ENCODE measurements at places on chromosomes 2 and 18.
A peak's percentile ranks its signal among the peaks of the same experiment; 100 is the strongest.

GRCh38 chr18:80191907-80192652 lies 55.2 kb downstream of the PARD6G start:
- no peak for DNase-seq

DNA sequence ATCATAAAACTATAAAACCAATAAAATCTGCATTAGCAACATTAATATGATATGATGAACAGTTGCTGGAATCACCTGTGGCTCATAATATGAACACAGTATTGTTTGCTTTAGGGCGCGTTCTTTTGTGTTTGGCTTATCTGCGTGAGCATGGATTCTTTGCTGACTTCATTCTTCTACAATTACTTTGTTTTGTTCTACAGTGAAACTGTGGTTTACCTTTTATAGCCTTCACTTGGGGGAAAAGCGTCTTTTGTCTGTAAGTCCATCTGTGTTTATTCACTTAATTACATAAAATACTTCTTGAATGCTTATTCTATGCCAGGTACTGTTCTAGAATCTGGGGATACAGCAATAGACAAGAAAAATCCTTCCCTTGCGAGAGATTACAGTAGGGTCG lies 74.0 kb upstream of the SEC11C start:
- no peak for DNase-seq

DNA sequence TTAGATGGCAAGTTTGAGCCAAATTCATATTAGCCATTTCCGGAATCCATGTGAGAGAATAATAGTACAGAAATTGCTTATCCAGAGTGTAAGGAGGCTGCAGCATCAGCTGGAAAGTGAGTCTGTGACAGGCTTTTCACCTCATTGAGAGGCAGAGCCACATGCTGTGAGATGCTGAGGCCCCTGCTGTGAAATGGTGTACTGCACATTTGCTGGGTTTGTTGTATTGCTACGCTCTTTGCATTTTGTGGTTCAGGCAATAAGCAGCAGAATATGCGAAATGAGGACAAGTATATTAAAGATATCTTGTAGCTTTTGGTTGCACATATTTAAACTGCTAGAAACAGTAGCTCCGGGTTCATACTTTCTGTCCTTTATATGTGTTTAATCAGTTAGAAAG lies 37.0 kb downstream of the NABP1 start:
- no peak for DNase-seq

DNA sequence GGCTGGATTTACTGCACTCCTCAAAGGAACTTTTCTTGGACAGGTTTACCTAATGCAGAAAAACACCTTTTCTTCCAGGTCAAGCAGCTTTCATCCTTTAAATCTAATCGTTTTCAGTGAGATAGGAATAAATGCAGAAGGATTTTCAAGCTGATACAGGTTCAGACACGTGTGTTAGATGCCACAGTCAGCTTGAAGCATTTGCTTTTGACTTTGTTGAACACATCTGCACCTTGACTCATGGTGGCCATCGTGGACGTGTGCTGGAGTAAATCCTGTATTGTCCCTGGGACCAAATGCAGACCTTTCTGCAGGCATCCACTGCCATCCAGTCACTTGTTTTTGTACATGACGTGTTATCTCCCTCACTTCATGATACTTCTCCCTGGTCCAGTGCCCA lies 61.9 kb downstream of the KLHL29 start:
- no peak for DNase-seq

GRCh38 chr2:216516730-216517350 lies 18.2 kb downstream of the RPL37A start:
- DNase-seq, result no peak

GRCh38 chr2:12803607-12804006 lies 86.9 kb downstream of the TRIB2 start:
- DNase-seq, result no peak

DNA sequence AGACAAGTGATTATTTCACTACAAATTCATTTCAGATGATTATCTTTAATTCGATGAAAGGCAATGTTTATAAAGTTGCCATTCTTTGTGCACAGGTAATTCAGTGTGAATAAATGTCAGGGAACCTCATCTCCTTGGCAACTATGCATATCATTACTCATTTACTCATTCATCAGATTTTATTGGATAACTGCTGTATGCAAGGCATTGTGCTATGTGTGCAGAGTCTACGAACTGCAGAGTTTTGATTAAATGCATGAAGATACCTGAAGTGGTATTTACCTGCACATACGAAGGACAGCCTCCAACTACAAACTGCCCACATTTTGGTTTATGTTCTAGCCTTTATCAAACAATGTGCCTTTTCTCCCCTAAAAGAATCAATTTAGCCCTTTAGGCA lies 3.5 kb downstream of the RND3 start:
- no peak for DNase-seq

- no peak for DNase-seq
Observed at GRCh38 chr2:191559569-191559968, 118.4 kb upstream of the NABP1 start.

DNA sequence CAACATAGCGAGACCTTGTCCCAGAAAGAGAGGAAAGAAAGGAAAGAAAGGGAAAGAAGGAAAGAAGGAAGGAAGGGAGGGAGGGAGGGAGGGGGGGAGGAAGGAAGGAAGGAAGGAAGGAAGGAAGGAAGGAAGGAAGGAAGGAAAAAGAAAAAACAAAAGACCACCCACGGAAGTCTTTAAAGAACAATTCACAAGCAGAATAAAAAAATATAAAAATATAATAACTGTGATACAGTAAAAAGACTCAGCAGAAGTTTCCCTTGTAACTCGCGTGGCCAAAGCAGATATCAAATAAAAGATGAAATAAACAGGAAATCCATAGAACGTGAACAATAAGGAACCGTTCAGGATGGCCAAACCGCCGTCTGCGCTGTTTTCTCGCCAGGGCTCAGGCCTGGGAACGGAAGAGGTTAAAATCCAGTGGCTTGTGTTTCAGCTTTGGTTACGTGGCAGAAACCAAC lies 1.2 kb upstream of the SLC1A4 start:
- DNase-seq, result no peak

- DNase-seq, result no peak
Observed at GRCh38 chr18:70355620-70356385, 67.0 kb downstream of the SOCS6 start.

- DNase-seq, result no peak
Observed at GRCh38 chr2:196681510-196681909, 42.0 kb downstream of the CCDC150 start.

DNA sequence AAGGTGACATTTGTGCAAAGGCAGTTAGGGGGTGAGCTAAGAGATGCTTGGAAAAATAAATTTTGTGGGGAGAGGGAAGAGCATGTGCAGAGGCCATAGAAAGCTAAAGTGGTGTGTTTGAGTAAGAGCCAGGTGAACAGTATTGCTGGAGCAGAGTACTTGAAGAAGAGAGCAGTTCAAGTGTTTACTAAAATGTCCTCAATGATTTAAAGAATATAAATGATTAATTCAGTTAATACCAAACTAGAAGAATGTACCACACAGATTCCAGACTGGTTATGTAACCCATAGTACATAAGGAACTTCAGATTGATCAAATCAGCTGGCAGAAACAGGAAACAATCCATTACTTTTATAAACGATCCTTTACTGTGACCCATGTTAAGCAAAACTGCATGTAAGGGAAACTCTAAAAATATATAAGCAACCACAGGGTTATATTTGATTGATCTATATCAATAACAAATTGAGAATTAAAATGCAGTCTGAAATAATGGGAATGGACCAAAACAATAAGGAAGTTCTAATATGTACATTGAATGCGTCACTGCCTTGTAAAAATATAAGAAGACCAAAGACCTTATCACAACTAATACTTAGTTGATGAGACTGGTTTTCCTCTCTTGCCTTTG lies 76.9 kb downstream of the LDAH start:
- DNase-seq, result no peak

DNA sequence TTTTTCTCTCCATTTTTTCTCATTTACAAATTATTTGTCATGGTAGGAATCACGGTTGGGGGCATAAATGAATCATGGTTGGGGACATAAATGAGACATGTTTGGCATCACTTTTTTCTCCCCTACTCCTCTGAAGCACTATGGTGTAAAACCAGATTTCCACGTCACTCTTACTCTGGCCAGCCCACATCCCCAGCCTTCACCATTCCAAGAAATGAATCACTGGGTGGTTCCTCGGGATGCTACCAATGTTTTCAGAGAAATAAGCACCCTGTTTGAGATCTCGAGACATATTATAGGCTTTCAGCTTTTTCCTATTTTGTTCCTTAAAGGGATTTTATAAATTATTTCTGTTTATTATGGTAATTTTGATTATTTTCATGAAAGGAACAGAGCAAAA lies 155.0 kb upstream of the SLC8A1 start:
- no peak for DNase-seq

DNA sequence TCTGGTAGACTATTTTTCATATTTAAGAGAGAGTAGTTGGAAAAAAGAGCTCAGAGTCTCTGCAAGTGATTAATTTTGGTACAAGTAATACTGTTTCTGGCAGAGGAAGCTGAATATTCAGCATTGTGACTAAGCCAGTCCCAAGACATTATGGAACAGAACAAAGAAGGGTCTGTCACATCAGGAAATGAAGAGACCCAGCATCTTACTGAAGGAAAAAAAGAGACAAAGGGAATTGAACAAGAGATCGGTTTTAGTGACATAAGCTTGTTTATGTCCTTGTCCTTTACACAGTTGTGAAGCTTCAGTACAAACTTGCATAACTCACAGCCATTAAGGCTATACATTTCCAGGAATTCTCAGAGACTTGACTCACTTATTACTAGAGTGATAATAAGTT lies 568.5 kb upstream of the SLC8A1 start:
- no peak for DNase-seq

- DNase-seq, result no peak
Observed at GRCh38 chr2:22215517-22215916, 1091.7 kb downstream of the TDRD15 start.

- DNase-seq, result no peak
Observed at GRCh38 chr2:45269149-45269793, 260.0 kb upstream of the SIX2 start.

- peak; percentile 38 for DNase-seq
Observed at GRCh38 chr2:74250189-74250631, 51.8 kb downstream of the MTHFD2 start.

DNA sequence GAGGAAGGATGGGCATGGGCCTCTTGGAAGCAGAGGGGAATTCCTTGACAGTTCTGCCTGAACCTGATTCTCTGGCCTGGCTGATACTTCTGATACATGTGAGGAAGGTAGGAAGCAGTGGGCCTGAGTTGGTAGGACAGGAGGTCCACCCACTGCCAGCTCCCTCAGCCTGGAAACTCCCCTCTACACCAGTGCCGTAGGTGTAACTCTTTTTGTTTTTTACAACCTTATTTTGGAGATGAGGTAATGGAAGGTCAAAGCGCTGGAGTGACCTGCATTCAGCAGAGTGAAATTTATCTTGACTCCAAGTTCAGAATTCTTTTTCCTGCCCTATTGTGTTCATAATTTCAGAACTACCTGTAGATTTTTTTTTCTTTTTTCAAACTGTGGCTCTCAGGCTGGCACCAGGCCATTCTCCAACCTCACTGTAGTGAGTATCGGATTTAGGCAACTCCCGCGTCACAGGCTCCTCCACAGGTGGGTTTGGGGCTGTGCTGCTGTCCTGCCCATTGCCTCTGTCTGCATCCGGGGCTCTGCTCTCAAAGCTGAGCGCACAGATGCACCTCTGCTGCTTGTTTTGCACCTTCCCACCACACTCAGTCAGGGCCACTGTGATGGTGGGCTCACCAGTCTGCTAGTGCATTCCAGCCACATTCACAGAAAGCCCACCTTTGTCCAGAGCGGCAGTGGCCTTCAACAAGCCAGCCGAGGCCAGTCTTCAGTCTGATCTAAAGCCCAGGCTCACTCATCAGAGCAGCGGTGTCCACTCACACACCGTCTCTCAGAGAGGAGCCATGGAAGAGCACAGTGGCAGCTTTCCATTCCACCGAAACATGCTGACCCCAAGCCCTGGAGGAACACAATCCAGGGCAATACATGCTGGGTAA lies 87.2 kb downstream of the UXS1 start:
- no peak for DNase-seq

- DNase-seq, result no peak
Observed at GRCh38 chr2:181308766-181309515, 148.2 kb upstream of the ITGA4 start.

DNA sequence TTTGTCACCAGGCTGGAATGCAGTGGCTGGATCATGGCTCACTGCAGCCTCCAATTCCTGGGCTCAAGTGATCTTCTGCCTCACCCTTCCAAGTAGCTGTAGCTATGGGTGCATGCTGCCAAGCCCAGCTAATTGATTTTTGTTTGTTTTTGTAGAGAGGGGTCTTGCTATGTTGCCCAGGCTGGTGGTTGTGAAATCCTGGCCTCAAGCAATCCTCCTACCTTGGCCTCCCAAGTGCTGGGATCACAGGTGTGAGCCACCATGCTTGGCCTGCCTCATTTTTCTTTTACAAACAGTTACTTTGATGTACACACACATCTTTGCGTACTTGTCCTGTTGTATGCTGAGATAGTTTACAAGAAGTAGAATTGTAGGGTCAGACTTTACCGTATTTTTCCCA lies 13.1 kb upstream of the ANKRD12 start:
- DNase-seq, result no peak

DNA sequence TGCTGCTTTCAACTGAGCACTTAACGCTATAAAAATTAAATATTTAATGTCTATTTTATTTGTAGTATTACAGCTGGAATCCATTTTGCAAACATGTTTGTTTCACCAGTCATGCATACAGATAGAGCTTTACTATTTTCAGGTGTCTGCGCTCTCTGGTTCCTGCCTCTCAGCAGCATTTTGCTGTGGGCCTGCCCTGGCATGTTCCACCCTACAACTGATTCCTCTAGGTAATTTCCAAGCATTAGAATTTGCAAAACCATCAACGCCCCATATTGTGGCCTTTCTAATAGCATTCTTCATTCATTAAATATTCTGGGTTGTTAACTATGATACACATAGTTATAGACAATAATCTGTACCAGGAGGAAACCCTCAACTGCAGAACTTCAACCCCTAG lies 266.4 kb upstream of the DLGAP1 start:
- DNase-seq, result no peak

GRCh38 chr2:158969715-158970240 lies 1.3 kb downstream of the TANC1 start:
- no peak for DNase-seq

GRCh38 chr2:237833546-237833945 lies 25.9 kb upstream of the RAMP1 start:
- DNase-seq, result no peak

- DNase-seq, result no peak
Observed at GRCh38 chr2:174059178-174059883, 94.2 kb upstream of the SP3 start.

Measured in activated T-cell treated with anti-CD3 and anti-CD28 coated beads, Interleukin-2, amount 50 U/mL, for 4 hours (primary cell).